ENCODE measurements at places on chromosomes 7 and 10.

DNA sequence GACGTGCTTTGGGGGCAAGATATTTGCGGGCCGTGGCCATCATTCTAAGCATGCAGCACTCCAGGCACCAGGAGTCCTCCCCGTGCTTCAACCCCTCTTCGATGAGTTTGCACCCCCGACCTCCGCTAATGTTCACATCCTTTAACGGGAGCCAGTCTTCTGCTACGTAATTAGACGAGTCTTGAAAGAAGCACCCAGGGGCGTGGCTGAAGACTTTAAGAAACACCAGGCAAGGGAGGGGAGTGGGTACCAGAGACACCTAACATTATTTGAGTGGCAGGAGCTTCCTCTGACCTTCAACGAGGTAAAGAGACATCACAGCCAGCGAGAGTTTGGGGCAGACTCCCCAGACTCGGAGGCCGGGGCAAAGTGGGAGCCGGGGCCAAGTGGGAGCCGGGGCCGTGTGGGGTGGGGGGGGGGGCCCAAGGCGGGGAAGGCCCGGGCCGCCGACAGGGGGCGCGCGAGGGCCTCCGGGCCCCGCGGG is 31.1 kb upstream of the TOMM7 start:
- no peak for DNase-seq

DNA sequence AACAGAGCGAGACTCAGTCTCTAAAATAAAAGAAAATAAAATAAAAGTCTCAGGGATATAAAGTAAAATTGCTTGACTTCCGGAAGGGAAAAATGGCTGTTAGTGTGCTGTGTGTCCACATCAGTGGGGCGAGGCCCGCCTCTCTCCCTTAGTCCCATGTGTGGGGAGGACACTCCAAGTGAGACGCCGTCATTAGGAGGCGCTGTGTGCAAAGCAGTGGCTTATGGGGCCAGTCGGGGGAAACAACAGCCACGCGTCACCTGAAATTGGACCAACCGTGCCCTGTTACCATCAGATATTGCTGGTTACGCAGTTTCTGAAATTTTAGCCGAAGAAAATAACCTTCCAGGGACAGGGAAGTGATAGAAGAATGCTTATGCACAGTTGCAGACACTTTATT is 15.8 kb downstream of the SFXN4 start:
- DNase-seq = no peak

GRCh38 chr7:123635551-123636359 is 19.9 kb upstream of the LMOD2 start:
- DNase-seq = no peak

DNA sequence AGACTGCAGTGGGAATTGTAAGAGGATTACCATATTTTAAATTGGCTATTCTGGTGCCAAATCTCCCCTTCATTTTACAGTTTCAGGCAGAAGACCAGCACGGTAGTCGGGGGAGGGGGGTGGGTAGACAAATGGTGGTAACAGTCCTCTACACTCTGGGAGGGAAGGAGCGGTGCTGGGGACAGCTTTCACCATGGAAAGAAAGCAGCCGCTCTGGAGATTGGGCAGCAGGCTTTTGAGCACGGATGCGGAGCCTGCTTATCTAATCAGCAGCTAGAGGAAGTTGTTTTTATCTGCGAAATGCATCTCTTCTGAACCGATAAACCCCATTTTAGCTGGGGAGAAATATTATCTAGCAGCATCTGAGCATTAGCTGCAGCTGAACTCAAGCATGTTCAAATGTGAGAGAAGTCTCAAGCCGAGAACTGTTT is 28.7 kb downstream of the IKZF1 start:
- DNase-seq = no peak

DNA sequence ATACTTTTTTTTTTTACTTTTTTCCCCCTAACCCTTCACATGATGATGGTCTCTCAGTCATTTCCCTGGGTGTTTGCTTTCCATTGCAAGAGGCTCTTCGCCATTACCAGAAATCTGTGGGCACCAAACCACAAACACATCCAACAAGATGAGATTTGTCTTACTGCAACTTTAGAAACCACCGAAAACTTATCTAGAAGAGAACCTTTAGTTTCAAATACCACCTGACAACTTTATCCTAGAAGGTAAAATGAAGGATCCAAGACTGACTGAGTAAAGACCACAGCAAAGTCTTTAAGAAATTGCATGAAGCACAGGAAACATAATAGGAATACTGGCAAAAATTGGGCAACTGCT is 363.3 kb upstream of the MBL2 start:
- no peak for DNase-seq

GRCh38 chr7:77222819-77223218 is 23.2 kb upstream of the FGL2 start:
- no peak for DNase-seq

Data from NCI-H1417 treated with DMSO at 0.1 percent for 48 hours (cell line).